Prostate gland (tissue), 2 donors: ENCODE measurements at places on chromosomes 11 and 22.

DNA sequence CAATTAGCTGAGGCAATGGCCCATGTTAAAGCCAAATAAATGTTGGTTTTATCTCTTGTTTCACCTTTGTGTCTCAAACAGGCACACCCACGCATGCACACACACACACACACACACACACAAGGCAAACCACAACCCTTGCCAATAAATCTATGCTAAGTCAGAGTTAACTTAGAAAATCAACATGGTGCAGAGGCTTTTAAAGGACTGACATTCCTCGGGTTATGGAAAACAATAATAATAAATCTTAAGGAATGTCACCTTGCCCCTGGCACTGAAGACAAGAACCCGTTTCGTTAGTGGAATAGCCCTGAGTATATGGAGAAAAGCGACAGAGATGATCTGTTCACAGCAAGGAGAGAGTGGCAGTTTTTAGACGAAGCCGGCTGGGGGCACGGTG is 326.3 kb downstream of the NTM start:
- H3K27ac ChIP-seq = no peak overlapping the region
- no peak overlapping the region for H3K4me3 ChIP-seq
- H3K27me3 ChIP-seq = no peaks in the 10 kb centered on the region
- H3K36me3 ChIP-seq = no peaks in the 10 kb centered on the region
- H3K4me1 ChIP-seq = no peaks in the 10 kb centered on the region

GRCh38 chr22:43955883-43956782 is 891 bp downstream of the SAMM50 start:
- peak overlapping the region; percentile 75 for H3K4me3 ChIP-seq
- no peaks in the 10 kb centered on the region for H3K27me3 ChIP-seq
- peak overlapping the region; percentile 72 for H3K27ac ChIP-seq
- no peaks in the 10 kb centered on the region for H3K36me3 ChIP-seq

DNA sequence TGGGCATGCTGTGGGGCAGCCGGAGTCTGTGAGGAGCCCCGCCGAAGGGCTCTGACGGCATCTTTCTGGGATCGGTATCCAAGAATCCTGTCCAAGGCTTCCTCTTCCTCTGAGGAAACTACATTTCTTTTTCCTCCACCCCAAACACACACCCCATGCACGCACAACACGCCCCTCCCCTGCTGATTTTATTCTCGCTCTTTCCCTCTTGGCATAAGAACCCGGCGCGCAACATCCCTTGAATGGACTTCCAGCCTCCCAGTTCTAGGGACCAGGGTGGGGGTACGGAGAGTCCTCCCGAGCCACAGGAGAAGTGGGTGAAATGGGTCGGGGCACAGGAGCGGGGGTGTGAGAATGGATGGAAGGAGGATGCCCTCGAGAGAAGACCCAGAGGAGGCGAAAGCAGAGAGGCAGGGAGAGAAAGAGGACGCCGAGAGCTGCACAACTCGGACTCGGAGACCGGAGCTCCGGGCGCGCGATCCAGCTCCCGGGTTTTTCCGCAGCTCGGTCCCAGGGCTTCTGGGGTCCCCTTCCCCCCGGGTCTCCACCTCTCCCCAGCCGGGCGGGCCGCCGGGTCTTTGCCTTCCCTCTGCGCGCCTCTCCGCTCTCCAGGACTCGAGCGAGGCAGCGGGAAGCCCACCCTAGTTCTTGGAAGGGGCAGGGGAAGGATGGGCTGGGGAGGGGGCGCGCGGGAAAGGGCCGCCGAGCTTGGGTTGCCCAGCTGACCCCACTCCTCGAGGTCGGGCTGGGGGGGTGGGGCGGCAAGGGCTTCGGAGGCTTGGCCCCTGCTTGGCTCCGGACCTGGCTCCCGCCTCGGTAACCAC is 1.5 kb upstream of the LARGE1 start:
- peak; percentile 52 for DNase-seq
- no peaks in the 10 kb centered on the region for H3K4me1 ChIP-seq
- peak overlapping the region; percentile 76 for H3K27ac ChIP-seq
- H3K36me3 ChIP-seq = no peaks in the 10 kb centered on the region
- peak overlapping the region; percentile 53 for H3K4me3 ChIP-seq

DNA sequence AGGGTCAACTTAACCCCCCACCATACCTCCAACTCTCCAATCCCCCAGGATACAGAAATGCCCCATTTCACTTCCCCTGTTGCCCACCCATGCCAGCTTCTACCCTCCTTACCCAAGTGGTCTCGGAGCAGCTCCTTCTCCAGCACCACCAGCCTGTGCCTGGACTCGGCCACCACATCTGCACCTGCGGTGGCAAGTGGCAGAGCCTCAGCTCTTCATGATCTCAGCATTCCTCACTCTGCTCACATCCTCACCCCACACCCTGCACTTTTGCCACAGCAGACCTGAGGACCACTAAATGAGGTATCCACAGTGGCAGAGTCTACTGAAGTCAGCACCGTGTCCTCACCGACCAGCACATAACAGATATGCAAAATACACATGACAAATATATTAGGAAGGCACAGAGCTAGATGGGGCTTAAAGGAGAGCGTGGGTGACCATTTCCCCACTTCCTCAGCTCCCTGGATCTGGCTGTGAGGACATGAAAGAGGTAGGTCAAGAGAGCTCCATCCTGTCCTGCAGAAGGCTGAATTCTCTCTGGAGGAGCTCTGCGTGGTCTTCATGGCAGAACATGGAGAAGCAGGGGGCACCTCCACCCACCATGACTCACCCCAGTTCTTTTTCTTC is 9.7 kb downstream of the NHERF4 start:
- no peak overlapping the region for H3K27ac ChIP-seq
- H3K4me1 ChIP-seq = no peaks in the 10 kb centered on the region
- no peak for DNase-seq
- H3K27me3 ChIP-seq = no peaks in the 10 kb centered on the region
- H3K36me3 ChIP-seq = no peaks in the 10 kb centered on the region

DNA sequence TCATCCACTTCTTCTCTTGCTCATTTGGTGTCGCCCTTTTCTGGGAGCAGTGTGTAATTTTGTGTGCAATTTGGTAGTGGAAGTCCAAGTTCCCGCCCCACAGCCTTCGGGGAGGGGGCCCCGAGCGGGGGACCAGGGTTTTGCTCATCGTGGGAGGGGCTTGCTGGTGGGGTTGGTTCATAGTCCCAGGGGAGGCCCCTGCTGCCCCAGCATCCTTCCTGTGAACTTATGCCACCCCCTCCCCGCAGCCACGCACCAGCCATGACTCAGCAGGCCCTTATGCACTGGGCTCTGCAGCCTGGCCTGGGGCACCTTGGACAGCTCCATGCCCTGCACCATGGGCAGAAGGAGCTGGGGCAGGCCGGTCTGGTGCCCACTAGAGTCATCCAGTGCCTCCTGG is 1183.6 kb downstream of the BRD1 start:
- no peaks in the 10 kb centered on the region for H3K36me3 ChIP-seq
- no peaks in the 10 kb centered on the region for H3K27me3 ChIP-seq
- H3K27ac ChIP-seq = no peak overlapping the region

DNA sequence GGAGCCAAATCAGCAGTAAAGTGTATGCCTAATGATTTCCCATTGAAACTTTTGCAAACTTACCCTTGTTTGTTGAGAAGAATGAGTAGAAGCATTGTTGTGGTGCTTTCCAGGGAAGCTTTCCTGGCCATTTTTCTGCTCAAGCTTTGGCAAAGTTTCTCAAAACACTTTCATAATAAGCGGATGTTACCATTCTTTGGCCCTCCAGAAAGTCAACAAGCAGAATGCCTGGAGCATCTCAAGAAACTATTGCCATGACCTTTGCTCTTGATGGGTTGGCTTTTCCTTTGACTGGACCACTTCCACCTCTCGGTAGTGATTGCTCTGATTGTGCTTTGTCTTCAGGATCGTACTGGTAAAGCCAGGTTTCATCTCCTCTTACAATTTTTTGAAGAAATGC is 10.7 kb downstream of the PIWIL4 start:
- no peaks in the 10 kb centered on the region for H3K36me3 ChIP-seq
- H3K27me3 ChIP-seq = no peaks in the 10 kb centered on the region
- H3K27ac ChIP-seq = no peak overlapping the region

GRCh38 chr11:65485920-65486219 is 13.0 kb upstream of the MALAT1 start:
- no peak overlapping the region for H3K4me3 ChIP-seq
- no peaks in the 10 kb centered on the region for H3K27me3 ChIP-seq
- H3K4me1 ChIP-seq = peaks cover 22% of the 10 kb centered on the region
- peak overlapping the region; percentile 98 for H3K27ac ChIP-seq

- no peak overlapping the region for H3K4me3 ChIP-seq
- no peak for DNase-seq
- H3K4me1 ChIP-seq = no peaks in the 10 kb centered on the region
- no peaks in the 10 kb centered on the region for H3K36me3 ChIP-seq
Measured at GRCh38 chr22:22728382-22728781, 84.0 kb downstream of the GGTLC2 start.

DNA sequence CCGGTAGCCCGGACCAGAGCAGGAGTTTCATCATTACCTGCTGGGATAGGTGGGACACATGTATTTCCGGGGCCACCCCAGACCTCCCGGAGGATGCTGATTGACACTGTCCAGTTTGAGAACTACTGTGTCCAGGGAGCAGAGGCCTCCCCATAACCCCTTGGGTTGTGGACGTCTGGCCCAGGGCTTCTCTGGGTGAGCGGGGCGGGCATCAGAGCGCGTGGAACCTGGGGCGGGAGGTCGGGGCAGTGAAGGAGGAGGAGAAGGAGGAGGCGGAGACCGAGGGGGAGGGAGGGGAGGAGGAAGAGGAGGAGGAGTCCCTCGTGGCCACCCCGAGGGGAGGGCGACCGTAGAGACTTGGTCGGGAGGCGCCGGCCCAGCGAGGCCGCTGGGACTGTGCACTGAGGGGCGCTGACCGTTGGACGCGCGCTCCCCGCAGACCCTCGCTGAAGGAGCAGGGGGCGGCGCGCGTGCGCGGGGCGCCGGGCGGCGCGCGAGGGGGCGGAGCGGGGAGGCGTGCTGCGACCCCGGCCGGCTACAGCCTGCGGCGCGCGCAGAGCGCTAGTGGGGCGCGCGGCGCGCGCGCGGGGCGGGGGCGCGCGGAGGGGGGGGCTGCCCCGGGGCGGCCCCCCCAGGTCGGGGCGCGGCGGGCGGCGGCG is at the start of gene GRK3:
GRK3 (plus strand) TSS at position 356 of the 659 bp plus-strand sequence. CDS start 366 bp downstream, outside the sequence.
- no peaks in the 10 kb centered on the region for H3K36me3 ChIP-seq
- peaks cover 4% of the 10 kb centered on the region for H3K4me1 ChIP-seq
- H3K4me3 ChIP-seq = peak within 1 kb of the TSS; percentile 97
- peak within 1 kb of the TSS; percentile 78 for H3K27ac ChIP-seq

DNA sequence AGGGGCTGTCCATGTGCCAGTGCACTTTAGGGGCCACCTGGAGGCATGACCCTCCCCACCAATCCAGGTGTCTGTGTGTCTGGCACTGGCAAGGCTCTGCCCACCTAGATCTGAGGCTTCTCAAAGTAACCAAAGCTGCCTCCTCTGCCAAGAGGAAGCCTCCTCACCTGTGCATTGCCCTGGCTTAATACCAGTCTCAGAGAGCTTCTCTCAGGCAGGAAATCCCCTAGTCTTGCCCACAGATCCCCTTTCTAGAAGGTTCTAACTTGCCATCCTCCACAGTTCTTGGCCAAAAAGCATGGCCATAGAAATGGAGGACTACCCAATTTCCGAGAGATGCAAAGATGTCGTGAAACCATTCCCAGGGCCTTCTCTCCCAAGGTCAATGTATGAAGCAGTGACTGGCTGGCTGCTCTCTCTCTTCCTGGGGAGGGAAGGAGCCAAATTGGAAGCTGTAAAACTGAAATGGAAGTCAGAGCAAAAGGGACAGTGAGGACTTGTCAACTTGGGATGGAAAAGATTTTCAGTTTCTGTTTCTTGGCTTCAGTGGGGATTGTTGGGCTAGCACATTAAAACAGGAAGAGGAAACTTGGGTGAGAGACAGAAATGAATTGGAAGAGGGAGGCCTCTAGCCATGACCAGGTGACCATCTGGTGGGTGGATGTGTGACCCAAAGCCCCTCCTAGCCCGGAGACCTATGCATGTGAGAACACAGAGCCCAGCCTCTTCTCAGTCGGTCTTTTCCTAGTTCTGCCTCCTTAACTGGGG is 68.8 kb downstream of the PRDM11 start:
- no peak overlapping the region for H3K27ac ChIP-seq
- H3K27me3 ChIP-seq = no peaks in the 10 kb centered on the region
- H3K36me3 ChIP-seq = no peaks in the 10 kb centered on the region

DNA sequence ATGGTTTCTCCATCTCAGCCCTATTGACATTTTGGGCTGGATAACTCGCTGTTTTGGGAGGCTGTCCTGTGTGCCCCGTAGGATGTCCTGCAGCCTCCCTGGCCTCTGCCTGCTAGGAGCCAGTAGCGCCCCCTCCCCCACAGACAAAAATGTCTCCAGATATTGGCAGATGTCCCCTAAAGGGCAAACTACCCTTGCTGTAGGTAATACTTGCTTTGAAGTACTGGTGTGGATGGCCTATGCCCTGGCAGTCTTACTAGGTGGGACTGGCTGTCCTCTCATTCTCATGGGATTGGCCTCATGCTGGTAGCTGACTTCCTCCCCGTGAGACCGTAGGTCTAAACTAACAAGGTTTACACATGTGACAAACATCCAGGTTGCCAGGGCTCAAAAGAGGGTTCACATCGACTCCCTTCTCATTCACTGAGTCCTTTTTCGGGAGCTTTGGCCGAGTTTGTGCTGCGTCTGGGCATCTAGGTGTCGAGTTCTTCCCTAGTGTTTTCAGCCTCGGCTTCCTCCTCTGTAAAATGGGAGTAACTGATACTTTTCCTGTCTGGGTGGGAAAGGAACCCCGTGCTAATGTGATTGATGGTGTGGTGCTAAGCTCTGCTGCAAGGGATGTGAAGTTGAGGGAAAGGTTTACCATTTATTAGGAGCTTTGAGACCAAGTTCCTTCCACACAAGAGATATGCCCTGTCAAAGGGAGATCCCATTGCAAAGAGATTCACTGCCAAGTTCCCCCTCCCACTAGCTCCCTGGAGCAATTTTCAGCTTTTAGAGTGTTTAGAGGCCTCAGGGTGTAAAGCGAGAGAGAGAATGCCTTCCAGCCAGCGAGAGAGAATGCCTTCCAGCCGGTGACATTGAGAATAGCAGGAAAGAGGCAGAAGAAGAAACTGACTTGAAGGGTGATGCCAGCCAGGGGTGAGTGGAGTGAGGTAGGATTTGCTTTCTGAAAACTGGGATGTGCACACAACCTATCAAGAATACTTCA is 17.0 kb downstream of the PTPRJ start:
- DNase-seq = no peak
- H3K27me3 ChIP-seq = no peaks in the 10 kb centered on the region
- no peaks in the 10 kb centered on the region for H3K36me3 ChIP-seq
- no peak overlapping the region for H3K4me3 ChIP-seq

DNA sequence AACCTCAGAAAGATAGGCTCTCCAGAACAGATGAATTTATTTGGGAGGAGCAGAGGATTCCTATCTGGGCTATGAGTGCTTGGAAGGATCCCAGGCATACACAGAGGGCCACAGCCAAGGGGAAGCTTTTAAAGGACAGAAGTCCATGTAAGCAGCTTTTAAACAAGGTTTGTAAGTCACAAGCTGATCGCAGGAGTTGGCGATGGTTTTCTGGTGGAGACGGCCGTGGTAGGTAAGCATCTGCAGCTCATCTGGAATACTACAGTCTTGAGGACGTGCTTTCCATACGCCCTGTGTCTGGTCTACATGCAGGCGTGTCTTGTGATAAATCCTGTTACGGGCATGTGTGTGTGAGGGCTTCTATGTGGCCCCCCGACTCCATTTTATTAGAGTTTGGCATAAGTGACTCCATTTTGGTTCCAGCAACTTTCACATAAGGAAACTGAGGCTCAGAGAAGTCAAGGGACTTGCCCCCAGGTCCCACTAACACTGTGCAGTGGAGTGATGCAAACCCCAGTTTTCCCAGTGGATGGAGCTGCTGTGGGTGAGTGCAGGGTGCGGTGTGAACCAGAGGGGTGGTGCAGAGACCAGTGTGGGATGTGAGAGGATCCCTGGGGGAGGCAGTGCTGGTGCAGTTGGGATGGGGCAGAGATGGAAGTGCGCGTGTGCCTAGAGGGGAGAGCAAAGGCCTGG is 11.8 kb upstream of the ACY3 start:
- no peaks in the 10 kb centered on the region for H3K4me1 ChIP-seq
- no peaks in the 10 kb centered on the region for H3K36me3 ChIP-seq
